ENCODE measurements at places on chromosomes 12 and 14. TPM values are rescaled to one million over a fixed set of nuclear protein-coding genes. Genes with fewer than 3 reads are reported as not detected.

DNA sequence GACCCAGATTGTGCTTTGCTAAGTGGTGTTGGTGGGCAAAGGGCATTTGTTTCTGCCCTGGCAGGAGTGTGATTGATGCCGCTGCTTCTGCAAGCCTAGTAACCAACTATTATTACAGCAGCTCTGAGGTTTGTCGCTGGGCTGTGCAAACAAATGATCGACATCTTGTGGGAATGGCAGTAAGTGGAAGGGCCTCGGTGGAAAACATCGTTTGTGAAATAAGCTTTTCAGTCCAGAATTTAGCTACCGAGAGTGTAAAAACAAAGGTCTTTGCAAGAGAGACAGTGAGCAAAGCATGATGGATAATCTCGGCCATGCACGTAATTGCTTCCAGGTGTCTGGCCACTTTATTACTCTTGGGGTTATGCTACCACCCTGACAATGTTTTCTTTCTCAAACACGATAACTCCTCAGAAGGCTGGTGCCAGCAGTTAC, 397.7 kb upstream of the PRICKLE1 start:
- no peak overlapping the region for H3K27ac ChIP-seq
- no peaks in the 10 kb centered on the region for H3K4me1 ChIP-seq
- no peaks in the 10 kb centered on the region for H3K36me3 ChIP-seq

DNA sequence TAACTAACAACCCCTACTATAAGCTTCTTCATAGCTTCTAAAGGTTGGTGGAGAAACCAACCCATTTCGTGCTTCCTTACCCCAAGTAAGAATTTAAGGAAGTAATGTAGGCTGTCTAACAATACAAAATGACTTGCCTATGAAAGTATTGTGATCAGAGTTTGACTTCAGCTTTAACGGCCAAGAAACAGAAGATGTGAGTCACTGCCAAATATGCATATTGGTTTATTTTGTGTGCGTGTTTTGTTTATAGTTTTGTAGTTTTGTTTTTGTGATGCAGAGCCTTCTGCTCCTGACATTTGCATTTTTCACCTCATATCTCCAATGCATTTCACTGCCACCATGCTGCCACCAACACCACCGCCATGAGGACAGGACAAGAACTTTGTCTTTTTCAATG, 146.0 kb downstream of the FBXL14 start:
- no peak overlapping the region for H3K27ac ChIP-seq
- no peaks in the 10 kb centered on the region for H3K36me3 ChIP-seq
- H3K4me1 ChIP-seq = no peaks in the 10 kb centered on the region
- no peaks in the 10 kb centered on the region for H3K27me3 ChIP-seq

DNA sequence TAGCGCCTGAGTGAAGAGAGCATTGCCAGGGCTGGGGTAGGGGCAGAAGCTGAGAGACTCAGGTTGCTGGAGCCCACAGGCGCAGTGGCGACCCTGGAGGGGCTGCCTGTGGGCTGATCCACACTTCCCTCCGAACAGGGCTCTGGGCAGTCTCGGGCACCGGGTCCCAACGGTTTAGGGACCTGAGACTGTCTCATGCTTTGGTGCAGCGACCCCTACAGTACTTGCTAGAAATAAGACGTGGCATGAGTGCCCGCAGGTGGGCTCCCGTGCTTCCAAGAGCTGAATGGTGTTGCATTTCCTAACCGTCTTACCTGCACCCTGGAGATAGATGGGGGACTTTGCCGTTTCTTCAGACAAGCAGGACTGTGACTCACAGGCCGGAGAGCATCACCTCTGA, 57.4 kb downstream of the AACS start:
- no peak overlapping the region for H3K27ac ChIP-seq
- no peaks in the 10 kb centered on the region for H3K4me1 ChIP-seq
- H3K27me3 ChIP-seq = no peaks in the 10 kb centered on the region
- H3K4me3 ChIP-seq = no peak overlapping the region
- H3K36me3 ChIP-seq = no peaks in the 10 kb centered on the region

DNA sequence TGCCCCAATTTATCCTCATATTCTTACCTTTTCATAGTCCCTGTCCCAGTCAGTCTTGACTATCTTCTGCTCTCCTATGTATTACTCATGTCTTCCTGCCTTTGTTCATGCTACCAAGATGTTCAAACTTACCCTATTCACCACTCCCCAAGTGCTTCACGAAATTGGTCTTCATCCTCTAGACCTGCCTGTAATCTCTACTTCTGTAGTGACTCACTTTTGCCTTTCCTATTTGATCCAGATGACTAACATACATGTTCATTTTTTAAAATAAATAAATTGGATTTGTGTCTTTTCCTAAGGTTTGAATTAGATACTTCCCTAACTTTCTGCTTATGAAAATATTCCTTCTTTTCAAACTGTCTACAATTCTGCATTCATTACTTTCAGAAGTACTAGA, 107.7 kb upstream of the PPM1H start:
- H3K36me3 ChIP-seq = no peaks in the 10 kb centered on the region
- no peak overlapping the region for H3K4me3 ChIP-seq
- DNase-seq = no peak
- H3K27ac ChIP-seq = no peak overlapping the region
- H3K27me3 ChIP-seq = no peaks in the 10 kb centered on the region

DNA sequence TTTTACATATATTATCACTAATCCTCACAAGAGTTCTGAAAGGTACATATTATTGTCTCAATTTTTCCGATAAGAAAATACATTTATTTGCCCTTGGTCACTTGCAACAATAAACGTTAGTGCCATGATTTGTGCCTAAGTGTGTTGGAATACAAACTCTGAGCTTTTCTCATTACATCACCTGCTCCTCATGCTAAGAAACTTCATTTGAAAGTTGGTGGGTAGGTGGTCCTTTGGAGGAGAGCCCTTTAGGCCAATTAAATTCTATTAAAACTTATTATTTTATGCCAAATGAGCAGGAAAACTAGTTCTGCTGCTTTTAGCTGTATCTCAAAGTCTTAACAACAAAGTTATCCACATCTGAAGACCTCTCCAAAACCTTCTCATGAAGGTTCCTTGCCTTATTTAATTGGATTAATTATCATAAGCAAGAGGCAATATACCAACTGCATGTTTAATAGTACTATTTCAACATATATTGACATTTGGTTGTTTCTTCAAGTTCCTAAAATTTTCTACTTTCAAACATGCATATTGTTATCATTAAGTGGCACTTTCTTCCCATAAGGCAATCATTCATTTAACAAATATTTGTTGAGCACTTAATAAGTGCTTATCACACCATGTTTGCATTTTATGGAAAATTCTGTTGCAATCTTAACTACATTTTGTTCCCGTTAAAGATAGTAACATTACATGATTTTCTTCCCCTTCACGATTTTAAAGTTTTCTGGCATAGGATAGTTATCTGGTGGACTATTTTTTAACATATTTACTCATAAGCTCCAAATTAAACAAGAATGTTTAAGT, 40.1 kb upstream of the LRRK2 start:
- no peak overlapping the region for H3K4me3 ChIP-seq
- H3K27me3 ChIP-seq = no peaks in the 10 kb centered on the region
- no peaks in the 10 kb centered on the region for H3K36me3 ChIP-seq
- no peak overlapping the region for H3K27ac ChIP-seq
- no peaks in the 10 kb centered on the region for H3K4me1 ChIP-seq
- DNase-seq = no peak

GRCh38 chr12:116226026-116226425, 51.5 kb downstream of the MED13L start:
- H3K27me3 ChIP-seq = no peaks in the 10 kb centered on the region
- DNase-seq = no peak
- H3K4me3 ChIP-seq = no peak overlapping the region
- H3K4me1 ChIP-seq = peaks cover 25% of the 10 kb centered on the region

GRCh38 chr14:42490536-42490935, 883.9 kb downstream of the LRFN5 start:
- no peak for DNase-seq
- no peaks in the 10 kb centered on the region for H3K4me1 ChIP-seq
- H3K4me3 ChIP-seq = no peak overlapping the region
- H3K27ac ChIP-seq = no peak overlapping the region
- no peaks in the 10 kb centered on the region for H3K36me3 ChIP-seq

DNA sequence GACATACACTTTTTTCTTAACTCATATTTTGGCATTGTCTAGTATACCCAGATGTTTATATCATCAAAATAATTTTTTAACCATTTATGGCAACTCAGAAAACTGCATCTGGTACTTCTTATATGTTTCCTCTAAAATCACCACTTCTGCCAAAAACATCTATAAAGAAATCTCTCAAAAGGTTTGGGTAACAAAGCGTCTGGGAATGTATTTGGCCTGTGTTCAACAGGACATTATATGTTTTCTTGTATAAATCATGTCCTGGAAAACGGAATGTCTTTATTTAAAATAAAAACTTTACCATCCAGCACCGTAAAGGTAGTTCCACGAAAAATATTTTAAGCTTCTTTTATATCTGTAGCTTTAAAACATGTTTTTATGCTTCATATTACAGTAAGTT, 36.1 kb upstream of the FBLN5 start:
- no peak overlapping the region for H3K4me3 ChIP-seq
- no peak overlapping the region for H3K27ac ChIP-seq
- H3K4me1 ChIP-seq = peaks cover 13% of the 10 kb centered on the region
- DNase-seq = no peak

- no peak overlapping the region for H3K4me3 ChIP-seq
- no peaks in the 10 kb centered on the region for H3K4me1 ChIP-seq
- no peak for DNase-seq
- H3K27ac ChIP-seq = no peak overlapping the region
Observed at GRCh38 chr12:98578392-98578791, 15.1 kb upstream of the SLC25A3 start.

GRCh38 chr12:24861766-24862540, 86.9 kb downstream of the BCAT1 start:
- H3K36me3 ChIP-seq = no peaks in the 10 kb centered on the region
- H3K27ac ChIP-seq = no peak overlapping the region
- no peaks in the 10 kb centered on the region for H3K4me1 ChIP-seq

GRCh38 chr14:88106377-88106776, 101.4 kb downstream of the GPR65 start:
- no peaks in the 10 kb centered on the region for H3K27me3 ChIP-seq
- no peaks in the 10 kb centered on the region for H3K4me1 ChIP-seq
- DNase-seq = no peak
- no peak overlapping the region for H3K4me3 ChIP-seq
- H3K36me3 ChIP-seq = no peaks in the 10 kb centered on the region

- H3K4me1 ChIP-seq = peaks cover 12% of the 10 kb centered on the region
- H3K27me3 ChIP-seq = no peaks in the 10 kb centered on the region
- H3K4me3 ChIP-seq = peak overlapping the region; percentile 45
Observed at GRCh38 chr12:115451780-115452736, 768.1 kb upstream of the TBX3 start.

GZMB gene
- total RNA-seq = 2.2 TPM

- DNase-seq = no peak
- no peaks in the 10 kb centered on the region for H3K27me3 ChIP-seq
- no peak overlapping the region for H3K27ac ChIP-seq
- peaks cover 15% of the 10 kb centered on the region for H3K4me1 ChIP-seq
Observed at GRCh38 chr12:62435303-62436163, 31.1 kb upstream of the MON2 start.
